Stomach (tissue), 19 donors: ENCODE measurements at places on chromosomes 2 and 18. TPM values are rescaled to one million over a fixed set of nuclear protein-coding genes. Genes with fewer than 3 reads are reported as not detected.

GRCh38 chr2:119713819-119714490, 35.0 kb downstream of the TMEM177 start:
- DNase-seq: no peak

NTSR2 gene
- not detected for total RNA-seq

DNA sequence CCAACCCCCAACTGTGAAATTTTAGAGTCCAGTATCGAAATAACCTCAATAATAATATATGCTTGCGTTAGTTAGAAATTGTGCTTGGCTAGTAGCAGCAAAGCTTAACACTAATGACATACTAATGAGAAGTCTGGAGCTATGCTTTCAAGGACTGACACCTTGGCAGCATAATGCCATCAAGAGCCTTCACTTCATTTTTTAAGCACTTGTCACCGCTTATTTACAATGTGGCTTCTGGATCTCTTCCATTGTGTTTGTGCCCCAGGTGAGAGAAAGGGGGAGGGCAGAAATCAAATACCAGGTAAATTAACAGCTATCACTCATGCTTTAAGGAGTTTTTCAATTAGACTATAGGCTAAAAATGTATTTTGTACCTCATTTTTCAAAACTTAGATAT, 101.5 kb downstream of the CDH7 start:
- DNase-seq: no peak

- no peak for DNase-seq
Observed at GRCh38 chr2:27870724-27871123, 19.5 kb downstream of the RBKS start.

LRATD1 gene
- 4.4 TPM for total RNA-seq

C2orf78 gene
- total RNA-seq: not detected

C1QL2 gene
- not detected for total RNA-seq

SPHKAP gene
- total RNA-seq: not detected

DNA sequence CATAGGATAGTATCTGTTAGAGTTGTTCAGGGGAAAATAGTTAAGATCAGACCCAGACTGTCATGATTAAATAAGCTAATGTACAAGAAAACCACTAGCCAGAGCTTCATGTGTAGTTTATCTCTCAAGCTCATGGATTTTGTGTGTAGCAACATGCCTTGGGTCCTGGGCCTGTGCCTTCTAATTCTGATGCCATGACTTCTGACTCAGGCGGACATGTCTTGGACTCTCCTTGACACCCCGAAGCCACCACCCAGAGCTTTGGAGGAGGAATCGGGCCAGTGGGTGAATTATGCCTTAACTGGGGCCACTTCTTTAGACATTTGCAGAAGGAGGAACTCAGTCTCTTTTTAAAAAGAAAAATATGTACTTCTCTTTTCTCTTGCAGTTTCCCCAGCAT, 68.7 kb downstream of the NPAS2 start:
- no peak for DNase-seq

DNA sequence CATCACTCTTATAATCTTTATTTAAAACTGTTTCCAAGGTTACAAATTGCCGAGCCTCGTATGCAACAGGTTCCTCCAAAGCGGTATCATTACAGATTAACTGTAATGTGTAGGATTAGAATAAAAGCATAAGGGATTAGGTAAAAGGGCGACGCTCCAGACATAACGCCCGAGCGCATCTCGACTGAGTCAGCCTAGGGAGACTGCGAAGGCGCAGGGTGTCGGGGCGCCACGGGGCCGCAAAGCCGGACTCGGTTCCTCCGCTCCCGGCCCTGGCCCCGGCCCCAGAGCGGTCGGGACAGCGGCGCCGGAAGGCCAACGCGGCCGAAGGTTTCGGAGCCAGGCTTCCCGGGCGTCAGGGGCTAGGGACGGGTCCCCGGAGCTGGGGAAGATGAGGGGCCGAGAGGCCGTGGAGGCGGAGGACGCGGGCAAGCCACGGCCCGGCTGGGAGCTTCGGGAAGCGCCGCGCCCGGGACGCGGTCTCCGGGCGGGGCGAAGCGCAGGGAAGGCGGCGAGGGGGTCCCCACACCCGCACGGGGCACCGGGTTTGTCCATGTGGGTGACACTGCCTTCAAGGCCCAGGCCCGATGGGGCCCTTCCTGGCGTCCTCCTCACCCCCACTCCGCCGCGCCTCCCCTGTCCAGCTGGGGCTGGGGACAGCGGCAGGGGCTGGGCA, 12.9 kb upstream of the SIX3 start:
- DNase-seq: no peak

GRCh38 chr2:199015072-199015471, 442.7 kb downstream of the SATB2 start:
- no peak for DNase-seq

DNA sequence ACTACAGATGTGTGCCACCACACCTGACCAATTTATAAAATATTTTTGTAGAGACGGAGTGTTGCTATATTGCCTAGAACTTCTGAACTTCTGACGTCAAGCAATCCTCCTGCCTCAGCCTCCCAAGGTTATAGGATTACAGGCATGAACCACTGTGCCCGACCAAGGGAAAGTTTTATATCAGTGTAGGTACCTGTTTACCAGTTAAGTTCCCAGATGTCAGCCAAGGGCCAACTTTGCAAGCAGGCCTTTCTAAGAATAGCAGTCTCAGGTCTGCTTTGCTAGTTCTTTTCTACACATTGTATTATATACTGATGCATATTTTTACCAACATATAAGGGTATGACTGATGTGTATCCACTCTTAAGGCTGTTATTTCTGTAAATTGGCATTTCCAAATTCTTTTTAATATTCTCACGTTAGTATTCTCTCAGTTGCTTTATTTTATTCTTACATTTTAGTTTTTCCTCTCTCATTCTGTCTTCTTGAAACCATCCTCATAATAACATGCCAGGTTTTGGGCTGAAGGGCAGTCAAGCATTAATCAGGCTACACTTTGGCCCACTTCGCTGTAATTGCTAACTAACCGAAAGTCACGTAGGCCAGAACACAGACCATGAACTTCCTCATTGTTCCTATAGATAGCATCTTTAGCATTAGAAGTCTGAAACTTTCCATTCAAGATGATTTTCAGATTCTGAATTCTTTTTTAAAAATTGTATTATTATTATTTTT, 25.0 kb upstream of the CXXC1 start:
- DNase-seq: no peak

CHCHD5 gene
- 111 TPM for total RNA-seq

- DNase-seq: peak; percentile 5
Observed at GRCh38 chr18:60067426-60068210, 167.8 kb downstream of the PMAIP1 start.

DNA sequence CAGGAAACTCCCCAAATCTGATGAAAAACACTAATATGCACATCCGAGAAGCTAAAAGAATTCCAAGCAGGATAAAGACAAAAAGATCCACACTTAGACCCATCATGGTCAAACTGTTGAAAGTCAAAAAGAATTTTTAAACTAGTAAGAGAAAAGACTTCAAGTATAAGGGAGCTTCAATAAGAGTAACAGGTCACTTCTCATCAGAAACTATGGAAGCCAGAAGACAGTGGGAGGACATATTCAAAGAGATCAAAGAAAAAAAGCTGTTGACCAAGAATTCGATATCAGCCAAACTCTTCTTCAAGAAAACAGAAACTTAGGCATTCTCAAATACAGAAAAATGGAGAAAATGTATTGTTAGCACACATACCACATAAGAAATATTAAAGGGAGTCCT, 50.4 kb downstream of the ZC3H8 start:
- no peak for DNase-seq

DNA sequence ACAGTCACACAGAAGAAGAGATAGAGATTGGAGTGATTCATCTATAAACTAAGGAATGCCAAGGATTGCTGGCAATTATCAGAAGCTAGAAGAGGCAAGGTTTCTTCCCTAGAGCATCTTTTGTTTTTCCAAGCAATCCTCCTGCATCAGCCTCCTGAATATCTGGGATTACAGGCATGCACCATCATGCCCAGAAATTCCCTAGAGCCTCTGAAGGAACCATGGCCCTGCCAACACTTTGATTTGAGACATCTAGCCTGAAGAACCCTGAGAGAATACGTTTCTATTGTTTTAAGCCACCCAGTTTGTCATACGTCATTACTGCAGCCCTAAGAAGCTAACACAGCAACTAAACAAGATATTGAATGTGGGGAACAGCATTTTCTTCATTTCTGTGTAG, 525.0 kb downstream of the ERBB4 start:
- no peak for DNase-seq

DNA sequence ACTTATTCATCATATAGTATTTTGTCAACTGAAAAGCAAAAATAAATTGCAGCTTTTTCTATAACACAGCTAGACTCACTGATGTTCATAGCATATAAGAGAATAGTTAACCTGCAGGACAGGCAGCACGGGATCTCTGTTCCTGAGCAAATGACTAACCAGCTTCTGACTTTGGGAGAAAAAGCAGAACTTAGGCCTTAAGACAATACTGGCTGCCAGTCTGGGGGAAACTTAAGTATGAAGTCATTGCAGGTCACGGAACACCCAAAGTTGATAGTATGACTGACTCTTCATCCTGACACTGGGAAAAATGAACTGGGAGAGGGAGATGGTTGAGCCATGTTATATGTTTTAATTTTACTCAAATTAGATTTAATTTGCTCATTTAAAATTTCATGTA, 113.0 kb downstream of the DPP4 start:
- DNase-seq: no peak

DNA sequence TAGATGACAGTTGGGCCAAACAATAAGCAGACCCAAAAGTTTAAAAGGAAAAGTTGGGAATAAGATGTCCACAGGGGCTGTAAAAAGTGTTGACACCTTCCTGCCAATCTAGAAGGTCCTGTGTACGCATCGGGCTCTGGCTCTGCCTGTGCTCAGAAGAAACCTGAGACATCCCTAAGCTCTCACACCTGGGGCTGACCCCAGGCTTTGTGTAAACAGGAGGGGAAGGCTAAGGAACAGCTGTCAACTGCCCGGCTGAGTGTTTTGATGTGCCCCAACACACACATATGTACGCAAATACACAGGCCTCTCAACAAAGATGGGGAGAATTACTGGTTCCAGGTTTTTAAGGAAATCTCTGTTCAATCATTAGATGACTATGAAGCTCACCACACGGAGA, 59.5 kb downstream of the TMEM131 start:
- DNase-seq: peak; percentile 51
